Tongue (tissue), 3 donors: ENCODE measurements at places on chromosomes 2 and 18. TPM values are rescaled to one million over a fixed set of nuclear protein-coding genes. Genes with fewer than 3 reads are reported as not detected.

The PHLPP1 gene
- total RNA-seq: 8.8 TPM

GRCh38 chr2:73156539-73157124 is 43.9 kb upstream of the RAB11FIP5 start:
- DNase-seq: peak; percentile 62

- DNase-seq: no peak
Measured at GRCh38 chr2:231622963-231623362, 30.3 kb downstream of the TEX44 start.

The PCARE gene
- 3.3 TPM for total RNA-seq

The HNMT gene
- 17.3 TPM for total RNA-seq

- DNase-seq: no peak
Measured at GRCh38 chr2:69075486-69075885, 62.5 kb downstream of the ANTXR1 start.

The TRIM43 gene
- not detected for total RNA-seq

The EHD3 gene
- total RNA-seq: 11.4 TPM

The SMAD7 gene
- total RNA-seq: 17.7 TPM

The NCKAP1 gene
- 188 TPM for total RNA-seq

DNA sequence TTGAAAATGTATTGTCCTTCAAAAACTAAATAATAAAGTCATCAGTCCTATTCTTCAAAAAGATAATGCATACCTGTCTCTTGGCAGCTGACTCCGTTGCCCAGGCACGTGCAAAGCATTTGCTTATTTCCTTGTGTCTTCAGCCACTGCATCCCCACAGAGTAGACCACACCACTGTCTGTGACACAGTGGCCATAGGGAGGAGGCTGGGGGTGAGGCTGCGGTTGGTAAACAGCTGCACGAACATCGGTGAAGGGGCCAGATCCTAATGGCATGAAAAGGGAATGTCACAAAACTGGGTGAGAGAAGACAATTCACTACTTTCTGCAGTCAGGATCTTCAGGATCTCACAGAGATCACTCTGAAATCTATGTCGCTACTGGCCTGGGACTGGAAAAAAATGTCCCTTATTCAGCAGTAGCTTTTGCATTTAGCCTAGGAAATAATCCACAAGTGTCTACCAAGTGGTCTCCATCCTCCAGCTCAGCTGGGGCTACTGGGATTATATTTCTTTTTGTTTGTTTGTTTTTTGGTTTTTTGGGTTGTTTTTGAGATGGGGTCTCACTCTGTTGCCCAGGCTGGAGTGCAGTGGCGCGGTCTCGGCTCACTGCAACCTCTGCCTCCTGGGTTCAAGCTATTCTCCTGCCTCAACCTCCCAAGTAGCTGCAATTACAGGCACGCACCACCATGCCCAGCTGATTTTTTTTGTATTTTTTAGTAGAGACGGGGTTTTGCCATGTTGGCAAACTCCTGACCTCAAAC is 10.7 kb downstream of the FN1 start:
- DNase-seq: no peak

The PRKD3 gene
- total RNA-seq: 45.6 TPM

GRCh38 chr18:34915046-34915445 is 126.2 kb upstream of the MAPRE2 start:
- no peak for DNase-seq

DNA sequence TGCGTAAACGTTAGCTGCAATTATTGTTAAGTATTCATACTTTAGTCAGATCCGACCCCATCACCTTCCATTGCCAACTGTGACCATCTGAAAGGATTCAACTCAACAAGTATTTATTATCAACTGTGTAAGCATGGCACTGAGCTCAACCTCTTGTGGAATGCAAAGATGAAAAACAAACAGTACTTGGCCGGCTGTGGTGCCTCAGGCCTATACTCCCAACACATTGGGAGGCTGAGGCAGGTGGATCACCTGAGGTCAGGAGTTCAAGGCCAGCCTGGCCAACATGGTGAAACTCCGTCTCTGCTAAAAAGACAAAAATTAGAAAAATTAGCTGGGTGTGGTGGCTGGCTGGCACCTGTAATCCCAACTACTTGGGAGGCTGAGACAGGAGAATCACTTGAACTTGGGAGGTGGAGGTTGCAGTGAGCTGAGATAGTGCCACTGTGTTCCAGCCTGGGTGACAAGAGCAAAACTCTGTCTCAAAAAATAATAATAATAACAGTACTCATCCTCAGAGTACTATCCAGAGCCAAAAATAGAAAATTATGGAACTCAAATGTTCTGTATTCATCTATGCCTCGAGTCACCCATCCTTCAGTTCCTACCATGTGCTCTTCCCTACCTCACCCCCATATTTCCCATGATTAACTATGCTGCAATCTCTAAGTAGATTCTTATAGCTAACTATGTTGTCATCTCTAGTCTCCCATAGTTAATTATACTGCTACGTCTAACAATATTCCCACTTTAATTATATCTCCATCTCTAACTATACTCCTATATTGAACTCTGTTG is 8.6 kb upstream of the MREG start:
- no peak for DNase-seq

DNA sequence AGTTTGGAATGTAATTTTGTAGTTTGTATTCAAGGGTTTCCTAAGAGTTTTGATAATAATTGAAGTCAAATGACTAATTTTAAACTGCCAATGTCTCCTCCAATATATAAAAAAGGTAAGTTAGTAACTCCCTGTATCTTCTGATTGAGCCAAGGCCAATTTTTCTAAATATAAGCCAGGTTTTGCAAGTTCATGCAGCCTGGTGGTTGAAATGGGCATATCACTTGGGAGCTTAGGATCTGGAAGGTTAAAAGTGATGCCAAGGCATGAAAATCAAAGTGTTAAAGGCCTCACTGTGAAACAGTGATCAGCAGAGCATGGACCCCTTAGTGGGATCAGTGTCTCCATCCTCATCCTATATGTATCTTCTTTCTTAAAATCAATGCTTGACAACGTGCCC is 60.5 kb downstream of the MERTK start:
- no peak for DNase-seq

DNA sequence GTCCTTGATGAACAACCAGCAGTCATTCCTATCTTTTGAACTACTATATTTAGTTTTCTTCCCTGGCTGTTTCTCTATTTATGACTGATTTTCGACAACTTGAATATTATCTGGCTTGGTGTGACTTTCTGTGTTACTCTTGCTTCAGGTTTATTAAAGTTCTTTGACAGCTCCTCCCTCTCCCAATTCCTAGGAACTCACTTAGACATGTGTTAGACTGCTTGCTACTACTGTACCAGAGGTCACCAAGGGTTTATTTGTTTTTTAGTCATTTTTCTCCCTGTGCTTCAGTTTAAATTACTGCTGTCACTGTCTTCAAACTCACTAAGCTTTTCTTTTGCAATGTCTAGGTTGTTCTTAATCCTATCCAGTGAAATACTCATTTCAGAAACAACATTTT is 90.5 kb downstream of the TMEM131 start:
- DNase-seq: no peak

DNA sequence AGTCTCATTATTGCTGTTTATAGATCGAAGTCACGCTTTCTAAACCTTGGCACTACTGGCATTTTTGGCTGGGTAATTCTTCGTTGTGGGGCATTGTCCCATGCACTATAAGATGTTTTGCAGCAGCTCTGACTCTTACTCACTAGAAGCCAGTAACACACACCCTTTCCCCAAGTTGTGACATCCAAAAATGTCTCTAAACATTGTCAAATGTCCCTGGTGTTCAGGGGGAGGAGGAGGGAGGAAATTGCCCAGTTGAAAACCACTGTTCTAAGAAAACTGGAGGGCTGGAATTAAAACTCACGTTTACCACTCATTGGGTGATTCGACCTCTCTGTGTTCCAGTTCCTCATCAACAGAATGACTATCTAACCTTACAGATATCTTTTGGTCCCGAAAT is 115.7 kb upstream of the KLF7 start:
- no peak for DNase-seq

DNA sequence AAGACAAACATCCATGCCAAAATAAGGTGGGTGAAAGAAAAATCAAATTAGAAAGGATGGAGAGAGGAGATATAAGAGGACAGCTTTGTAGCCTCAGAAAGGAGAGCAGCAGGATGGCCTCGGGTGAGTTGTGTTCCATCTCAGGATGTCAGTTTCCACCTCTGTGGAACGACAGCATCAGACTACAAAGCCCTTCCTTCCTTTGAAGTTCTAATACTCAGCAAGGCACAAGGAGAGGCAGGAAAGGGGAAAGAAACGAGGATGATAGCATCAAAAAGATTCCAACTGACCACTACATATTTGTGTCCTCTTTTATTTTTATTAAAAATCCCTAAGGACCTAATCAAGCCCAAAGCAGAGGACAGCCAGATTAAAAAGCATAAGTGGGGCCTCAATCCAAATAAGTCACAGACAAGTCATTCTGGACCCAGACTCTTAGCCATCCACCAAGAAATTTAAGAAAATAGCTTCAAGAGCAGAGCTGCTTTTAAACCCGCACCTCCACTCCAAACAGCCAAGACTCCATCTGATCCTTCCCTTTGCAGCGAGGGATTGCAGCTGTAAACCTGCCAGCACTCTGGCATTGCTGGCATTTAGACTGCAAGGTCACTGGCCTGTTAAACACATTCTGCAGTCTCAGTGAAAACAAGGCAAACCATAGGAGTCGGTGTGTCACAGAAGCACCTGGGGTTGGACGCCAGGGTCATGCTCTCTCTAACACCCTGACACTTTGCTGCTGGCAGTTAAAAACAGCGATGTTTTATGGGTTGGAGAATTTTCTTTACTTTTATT is 314.5 kb upstream of the CHAC2 start:
- DNase-seq: peak; percentile 33

The ALPI gene
- not detected for total RNA-seq

DNA sequence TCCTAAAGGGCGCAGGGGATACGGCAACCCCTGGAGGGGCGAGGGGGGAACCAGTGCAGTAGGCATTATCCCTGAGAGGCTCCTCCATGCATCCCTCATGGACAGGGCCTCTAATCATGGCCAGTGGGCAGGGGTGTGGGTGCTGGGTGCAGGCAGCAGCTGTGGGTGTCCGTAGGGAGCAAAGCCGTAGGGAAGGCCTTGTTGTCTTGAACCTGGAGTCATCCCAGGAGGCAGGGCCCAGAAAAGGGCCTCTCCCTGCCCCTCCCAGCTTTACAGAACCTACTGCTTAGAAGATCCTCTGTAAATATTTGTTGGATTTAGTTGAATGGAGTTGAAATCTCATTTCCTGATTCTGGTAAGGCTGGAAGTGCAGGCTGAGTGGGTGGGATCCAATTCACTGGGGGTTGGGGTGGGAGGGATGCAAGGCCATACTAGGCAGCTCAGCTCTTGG is 207.0 kb upstream of the HAAO start:
- peak; percentile 42 for DNase-seq

The LYPD6 gene
- total RNA-seq: 4.2 TPM

The CRYBA2 gene
- not detected for total RNA-seq

- peak; percentile 25 for DNase-seq
Measured at GRCh38 chr2:149648282-149649030, 60.9 kb upstream of the MMADHC start.

The COLEC11 gene
- total RNA-seq: 0.92 TPM

GRCh38 chr18:27135504-27136207 is 49.5 kb downstream of the CHST9 start:
- DNase-seq: no peak

The TMEM247 gene
- total RNA-seq: not detected

The MSH6 gene
- total RNA-seq: 56.1 TPM

- no peak for DNase-seq
Measured at GRCh38 chr2:68158134-68158447, 403 bp downstream of the PNO1 start.

DNA sequence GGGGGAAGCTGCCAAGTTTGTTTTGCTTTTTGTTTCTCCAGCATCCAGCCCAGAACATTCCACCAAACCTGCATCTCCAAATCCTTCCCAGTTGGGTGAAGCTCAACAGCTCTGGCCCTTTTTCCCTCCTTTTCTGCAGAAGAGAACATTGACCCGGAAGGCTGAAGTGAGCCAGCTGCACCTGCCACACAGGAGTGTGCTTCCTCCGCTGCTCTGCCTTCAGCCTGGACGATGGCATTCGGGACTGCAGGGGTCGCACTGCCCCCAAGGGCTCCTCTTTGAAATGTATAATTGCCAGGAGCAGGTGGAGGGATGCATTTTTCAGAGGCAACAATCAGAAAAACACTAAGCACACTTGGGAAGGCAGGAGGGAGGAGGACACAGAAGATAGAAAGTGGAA is 41.8 kb downstream of the ST8SIA5 start:
- DNase-seq: no peak

GRCh38 chr2:31286961-31287550 is 53.1 kb downstream of the EHD3 start:
- no peak for DNase-seq

DNA sequence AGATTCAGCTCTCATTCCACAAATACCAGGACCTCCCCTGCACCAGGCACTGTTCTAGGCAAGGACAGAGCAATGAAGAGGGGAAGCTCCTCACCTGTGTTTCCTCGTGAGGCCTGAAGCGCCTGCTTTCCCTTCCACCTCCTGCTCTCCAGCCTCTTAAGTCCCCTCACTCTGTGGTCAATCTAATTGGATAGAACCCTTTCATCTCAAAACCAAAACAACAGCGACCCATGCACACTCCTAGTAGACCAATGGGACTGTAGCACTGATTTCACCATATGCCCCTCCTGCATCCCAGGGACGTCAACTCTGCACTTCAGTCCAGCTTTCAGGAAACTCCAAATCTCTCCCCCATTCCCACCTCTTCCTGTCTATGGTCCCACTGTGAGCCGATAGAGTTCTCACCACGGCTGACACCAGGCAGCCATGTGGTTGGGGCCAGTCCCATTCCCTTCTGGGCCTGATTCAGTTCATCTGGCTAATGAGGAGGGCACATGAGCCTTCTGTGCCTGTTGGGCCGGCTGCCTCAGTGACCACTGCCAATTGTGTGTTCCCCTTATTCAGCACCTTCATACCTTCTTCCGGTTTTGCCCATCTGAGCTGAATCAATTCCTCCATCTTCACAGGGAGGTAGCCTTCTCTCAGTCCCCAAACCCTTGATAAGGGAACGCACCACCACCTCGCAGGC is 33.3 kb upstream of the MAT2A start:
- no peak for DNase-seq

GRCh38 chr2:209425471-209426071 is 1.7 kb downstream of the MAP2 start:
- DNase-seq: peak; percentile 63

The METTL4 gene
- total RNA-seq: 12.2 TPM

- DNase-seq: no peak
Measured at GRCh38 chr2:43001055-43001378, 208.6 kb upstream of the HAAO start.

The GPR155 gene
- total RNA-seq: 13.3 TPM

The RRM2 gene
- total RNA-seq: 20.3 TPM

DNA sequence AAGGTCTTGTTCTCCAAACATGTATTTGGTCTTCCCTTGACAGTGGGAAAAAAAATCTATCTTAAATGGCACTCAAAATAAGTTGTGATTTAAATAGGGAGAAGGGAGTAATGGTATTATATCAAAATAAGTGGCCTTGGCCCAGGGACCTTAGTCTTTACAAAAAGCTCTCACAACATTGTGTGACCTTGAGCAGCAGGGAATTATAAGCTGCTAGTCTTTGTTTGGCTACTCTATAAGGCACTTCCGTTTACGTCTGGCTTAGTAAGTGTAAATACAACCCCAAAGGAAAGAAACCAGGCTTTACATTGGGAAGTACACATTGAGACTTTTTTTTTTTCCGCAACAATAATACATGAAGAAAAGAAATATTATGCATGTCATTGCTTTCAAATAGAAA is 734.0 kb upstream of the LINC00305 start:
- no peak for DNase-seq
